ENCODE measurements at places on chromosomes 11 and 22.

DNA sequence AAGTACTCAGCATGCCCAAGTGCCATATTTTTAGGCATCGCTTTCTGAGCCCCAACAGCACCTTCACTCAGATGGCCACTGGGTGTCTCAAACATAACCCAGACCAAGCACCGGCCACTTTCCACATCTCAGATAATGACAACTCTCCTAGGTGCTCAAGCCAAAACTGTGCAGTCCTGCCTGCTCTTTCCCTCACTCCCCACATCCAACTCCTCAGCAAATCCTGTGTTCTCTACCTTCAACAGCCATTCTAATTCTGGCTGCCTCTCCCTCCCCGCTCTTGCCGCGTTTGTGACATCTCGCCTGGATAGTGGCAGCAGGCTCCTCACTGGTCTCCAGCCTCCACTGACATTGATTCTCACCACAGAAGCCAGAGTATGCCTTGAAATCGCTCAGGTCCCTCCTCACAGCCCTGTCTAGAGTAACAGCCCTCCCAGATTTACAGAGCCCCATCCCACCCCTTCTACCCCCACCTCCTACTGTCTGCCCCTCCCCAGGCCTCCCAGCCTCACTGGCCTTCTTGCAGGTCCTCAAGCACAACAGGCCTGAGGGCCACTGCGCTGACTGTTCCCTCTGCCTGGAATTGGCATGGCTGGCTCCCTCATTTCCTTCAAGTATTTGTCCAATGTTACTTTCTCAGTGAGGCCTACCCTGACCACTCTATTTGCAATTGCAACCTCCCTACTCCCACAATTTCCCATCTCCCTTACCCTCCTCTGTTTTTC, 1.3 kb upstream of the PHETA2 start:
- DNase-seq, result no peak

DNA sequence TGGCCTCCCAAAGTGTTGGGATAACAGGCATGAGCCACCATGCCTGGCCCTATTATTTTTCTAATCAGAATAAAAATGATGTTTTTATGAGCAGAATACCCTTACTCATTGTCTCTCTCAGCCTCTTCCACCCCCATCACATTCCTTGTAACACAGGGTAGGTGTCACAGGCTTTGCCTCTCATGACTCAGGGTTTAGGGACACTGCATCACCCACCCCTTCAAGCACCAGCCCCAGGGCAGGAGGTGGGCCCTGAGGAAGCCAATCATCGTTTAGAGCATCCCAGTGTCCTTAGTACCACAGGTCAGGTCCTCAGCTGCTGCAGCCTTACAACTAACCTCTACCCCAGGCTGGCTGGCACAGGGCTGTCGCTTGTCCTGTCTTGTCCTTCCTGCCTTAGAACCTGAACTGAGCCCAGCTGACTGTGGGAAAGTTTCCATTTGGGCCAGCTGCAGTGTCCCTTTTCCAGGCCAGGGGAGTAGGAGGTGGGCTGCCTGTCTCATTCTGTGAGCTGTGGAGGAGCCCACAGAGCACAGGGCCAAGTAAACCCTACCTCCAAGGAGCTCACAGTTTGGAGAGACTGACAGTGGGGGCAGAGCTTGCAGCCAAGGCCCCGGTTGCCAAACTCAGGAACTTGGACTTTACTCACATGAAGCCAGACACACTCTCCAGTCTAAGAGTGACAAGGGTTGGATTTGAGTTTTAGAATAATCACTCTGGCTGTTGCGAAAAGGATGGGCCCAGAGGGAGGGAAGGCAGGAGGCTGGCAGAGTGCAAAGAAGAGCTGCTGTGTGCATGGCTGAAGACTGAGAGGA, 19.5 kb upstream of the UVRAG start:
- no peak for DNase-seq

DNA sequence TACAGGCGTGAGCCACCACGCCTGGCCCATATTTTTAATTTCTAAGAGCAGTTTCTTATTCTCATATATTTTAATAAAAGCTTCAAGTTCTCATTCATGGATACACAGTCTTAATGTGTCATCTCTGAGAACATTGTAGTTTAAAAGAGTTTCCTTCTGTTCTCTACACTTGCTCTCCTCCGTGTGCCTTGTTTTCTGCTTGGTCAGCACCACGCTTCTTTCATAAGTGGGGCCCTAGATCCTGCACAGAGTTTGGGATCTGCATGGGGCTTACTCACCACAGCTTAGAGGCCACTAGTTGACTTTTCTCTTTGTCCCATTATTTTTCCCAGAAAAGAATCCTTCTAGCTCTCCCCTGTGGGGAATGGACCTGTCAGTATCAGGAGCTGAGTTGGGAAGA, 58.8 kb downstream of the PPP6R2 start:
- DNase-seq, result no peak

- DNase-seq, result no peak
These were observed 1.1 kb upstream of the GSTT4 start for GRCh38 chr22:24006207-24006913.

- peak; percentile 92 for DNase-seq
These were observed at the start of gene ATF4 for GRCh38 chr22:39520226-39521105. Gene ATF4 (plus strand): TSS chr22:39520562. CDS start chr22:39521446, 884 bp downstream.

- DNase-seq, result no peak
These were observed 29.8 kb downstream of the MICAL3 start for GRCh38 chr22:17994424-17995108.

GRCh38 chr11:125358254-125358840, 137.7 kb downstream of the FEZ1 start:
- no peak for DNase-seq

DNA sequence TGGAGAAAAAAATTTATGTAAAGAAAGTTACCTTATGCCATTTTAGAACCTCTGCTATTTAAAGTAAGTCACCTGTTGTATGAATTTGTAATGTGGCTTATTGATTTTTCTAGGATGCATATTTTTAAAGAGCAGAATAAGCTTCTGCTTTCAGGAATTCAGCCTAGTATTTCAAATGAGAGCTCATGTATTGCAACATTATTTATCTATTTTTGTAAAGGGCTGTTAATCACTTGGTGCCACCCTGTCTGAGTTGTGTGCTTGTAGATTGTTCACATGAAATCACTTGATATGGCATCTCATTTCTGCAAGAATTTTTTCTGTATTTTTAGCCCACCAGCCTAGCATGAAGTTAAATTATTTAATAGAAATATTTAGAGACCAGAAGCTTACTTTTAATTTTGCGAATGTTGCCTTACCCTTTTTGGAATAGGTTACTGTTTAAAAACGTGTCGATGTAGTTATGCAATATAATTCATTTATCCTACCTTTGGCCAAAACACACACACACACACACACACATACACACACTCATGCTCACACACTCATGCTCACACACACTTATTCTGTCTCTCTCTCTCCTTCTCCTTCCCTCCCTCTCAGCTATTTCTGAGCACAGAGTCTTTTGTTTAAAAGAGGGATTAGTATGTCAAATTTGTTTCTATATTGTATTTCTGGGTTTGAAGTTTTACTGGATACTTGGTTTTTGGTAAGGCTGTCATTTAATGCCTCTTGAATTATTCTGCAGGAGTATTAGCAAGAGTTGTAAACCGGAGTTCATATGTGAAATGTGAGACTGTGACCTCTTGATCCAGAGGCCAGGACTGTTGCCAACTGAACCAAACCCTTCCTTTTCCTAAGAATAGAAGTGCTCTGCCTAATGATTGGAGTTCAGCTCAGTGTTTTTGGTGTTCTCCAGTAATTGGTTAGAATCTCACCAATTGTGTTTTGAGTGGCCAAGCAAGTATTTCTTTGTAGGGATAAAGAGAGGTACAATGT, 34.4 kb downstream of the YAP1 start:
- no peak for DNase-seq

GRCh38 chr22:19663286-19663815, 51.0 kb upstream of the SEPTIN5 start:
- no peak for DNase-seq

DNA sequence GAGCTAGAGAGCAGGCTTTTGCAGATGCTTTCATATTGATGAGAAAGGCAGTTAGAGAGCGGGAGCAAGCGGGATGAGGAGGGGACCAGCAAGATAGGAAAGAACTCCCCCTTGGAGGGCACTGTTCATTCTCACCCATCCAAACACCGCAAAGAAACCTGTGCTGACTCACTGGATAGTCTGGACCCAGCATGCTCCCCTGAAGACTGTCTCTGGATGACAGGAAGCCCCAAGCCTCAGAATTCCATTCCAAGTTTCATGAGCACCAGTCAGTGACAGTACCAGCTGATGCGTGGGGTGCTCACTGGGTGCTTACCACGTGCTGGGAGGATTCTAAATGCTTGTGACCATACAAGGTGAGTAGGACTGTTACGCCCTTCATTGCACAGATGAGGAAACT, 34.2 kb downstream of the MICAL3 start:
- no peak for DNase-seq

GRCh38 chr11:96147186-96147585, 195.8 kb downstream of the MAML2 start:
- DNase-seq, result no peak

GRCh38 chr11:20760811-20761210, 91.4 kb downstream of the NELL1 start:
- no peak for DNase-seq

GRCh38 chr11:25094085-25094802, 597.4 kb downstream of the LUZP2 start:
- DNase-seq, result no peak

GRCh38 chr11:58832056-58832645, 12.4 kb downstream of the GLYATL2 start:
- no peak for DNase-seq

DNA sequence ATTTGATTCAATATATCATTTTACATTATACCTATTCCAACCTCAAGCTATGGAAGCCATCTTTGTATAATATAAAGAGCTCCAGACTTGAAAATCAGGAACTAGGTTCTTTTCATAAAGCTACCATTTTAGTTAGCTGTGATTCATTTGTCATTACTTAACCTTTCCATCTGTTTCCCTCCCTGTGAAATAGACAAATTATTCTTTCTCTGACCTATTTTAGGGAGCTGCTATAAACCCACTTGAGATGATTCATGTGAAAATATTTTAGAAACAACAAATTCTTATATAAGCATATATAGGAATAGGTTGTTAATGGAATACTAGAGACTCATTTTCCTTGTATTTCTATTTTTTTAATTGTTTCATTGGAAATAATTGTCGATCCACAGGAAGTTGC, 1012.1 kb downstream of the OPCML start:
- DNase-seq, result no peak

GRCh38 chr22:18119409-18120110, 9.0 kb downstream of the TUBA8 start:
- no peak for DNase-seq

- DNase-seq, result no peak
These were observed 91.9 kb downstream of the LRRC32 start for GRCh38 chr11:76578654-76579055.

GRCh38 chr11:74533421-74533820, 39.9 kb upstream of the LIPT2 start:
- no peak for DNase-seq

GRCh38 chr11:107044503-107044902, 26.2 kb upstream of the GUCY1A2 start:
- DNase-seq, result no peak

- DNase-seq, result no peak
These were observed 9.1 kb downstream of the GAL3ST1 start for GRCh38 chr22:30565341-30565740.
